ENCODE measurements at places on chromosomes 5 and 9.

DNA sequence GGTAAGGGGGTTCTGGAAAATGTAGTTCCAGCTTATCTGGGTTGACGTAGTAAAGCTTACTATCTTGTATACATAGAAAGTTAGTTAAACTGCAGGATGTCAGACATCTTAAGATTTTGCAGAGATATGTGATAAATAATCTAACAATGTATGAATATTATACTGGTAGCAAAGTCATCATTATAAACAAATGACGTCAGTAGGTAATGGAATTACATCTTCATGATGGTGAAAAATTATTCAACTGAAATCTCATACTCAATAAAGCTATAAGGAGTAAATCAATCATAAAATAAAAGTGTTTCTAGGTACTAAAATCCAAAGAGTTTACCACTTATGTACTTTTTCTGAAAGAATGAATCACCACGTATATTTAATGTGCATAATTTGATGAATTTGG lies 217.3 kb upstream of the CDH10 start:
- DNase-seq: no peak

DNA sequence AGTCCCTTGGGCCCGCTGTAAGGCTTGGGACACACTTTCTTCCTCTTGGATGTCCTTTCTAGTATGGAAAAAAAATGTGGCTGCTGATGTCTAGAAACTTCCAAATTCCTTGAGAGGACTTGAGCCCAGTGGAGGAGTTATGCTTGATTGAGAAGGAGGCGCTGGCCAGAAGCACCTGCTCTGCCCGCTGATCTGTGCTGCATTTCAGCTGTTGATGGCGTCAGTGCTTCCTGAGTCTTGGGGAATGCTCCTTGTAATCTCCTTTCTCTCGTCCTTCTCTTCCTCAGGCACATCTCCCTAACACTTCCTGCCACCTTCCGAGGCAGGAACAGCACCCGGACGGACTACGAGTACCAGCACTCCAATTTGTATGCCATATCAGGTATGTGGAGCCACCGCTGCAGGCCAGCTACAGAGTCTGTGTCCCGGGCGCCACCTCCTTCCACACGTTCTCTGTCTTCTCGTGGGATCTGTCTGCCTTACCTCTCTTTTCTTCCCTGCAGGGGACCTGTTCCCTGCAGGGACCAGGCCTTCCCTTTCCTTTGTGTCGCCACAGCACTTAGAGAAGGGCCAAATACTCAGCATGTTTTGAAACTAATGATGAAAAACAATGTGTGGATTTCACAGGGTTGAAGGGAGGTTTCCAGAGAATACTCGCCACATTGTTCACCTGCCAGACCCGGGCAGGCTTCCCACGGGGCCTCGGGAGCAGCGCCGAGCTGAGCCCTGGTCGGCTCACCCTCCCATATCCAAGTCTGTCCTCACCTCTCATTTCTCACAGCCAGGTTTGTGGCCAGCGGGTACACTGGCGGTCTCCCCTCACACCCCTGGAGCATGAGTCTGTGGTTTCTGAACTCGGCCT lies 95.2 kb downstream of the MVB12B start:
- DNase-seq: no peak

DNA sequence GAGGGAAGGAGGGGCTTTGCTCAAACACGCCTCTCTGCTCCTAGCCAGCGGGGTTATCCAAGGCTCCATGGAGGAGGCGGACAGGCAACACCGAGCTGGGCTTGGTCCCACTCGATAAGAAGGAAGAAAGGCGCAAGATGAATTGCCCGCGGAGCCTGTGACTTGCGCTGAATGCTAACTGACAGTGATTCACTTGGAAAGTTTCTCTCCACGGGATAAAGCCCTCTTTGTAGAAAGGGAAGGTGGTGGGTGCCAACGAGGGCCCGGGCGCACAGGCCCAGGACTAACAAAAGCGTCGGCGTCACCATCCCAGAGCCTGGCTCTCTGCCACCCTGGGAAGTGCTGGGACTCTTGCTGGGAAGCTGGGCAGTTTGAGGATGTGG lies 76.0 kb downstream of the VAV2 start:
- DNase-seq: no peak

GRCh38 chr5:132425009-132425937 lies 55.8 kb downstream of the SLC22A5 start:
- DNase-seq: no peak

- no peak for DNase-seq
Observed at GRCh38 chr9:83199240-83199639, 136.3 kb upstream of the RASEF start.

- no peak for DNase-seq
Observed at GRCh38 chr5:130335117-130335516, 430.9 kb downstream of the CHSY3 start.

DNA sequence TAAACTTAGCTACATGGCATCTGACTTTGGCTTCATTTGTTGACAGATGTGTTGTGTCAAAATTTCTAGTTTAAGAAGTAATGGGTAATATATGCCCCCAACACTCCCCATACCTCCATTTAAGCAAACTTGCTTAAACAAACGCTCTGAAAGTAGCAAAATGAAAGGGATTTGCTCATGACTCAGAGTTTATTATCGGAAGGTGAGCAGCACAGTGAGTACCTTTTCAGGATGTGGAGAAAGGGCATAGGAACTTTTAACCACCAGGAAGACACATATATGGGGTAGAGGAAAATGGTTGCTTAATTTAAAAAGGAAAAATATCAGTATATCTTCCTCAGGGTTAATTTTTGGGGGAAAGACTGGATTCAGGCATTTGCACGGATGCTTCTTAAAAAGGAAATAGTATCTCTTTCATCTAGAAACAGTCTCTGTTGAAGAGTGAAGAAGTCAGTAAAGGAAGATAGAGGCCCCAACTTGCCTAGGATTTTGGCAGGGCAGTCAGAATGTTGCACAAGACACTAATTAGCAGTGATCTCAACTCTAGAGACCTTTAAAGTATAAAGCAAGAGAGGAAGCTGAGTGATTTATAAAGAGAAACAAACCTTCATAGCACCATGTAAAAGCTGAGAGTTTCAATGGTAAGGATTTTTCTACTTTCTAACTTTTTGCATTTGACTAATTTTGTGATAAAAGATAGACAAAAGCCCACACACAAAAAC lies 155.1 kb downstream of the TRIO start:
- no peak for DNase-seq

DNA sequence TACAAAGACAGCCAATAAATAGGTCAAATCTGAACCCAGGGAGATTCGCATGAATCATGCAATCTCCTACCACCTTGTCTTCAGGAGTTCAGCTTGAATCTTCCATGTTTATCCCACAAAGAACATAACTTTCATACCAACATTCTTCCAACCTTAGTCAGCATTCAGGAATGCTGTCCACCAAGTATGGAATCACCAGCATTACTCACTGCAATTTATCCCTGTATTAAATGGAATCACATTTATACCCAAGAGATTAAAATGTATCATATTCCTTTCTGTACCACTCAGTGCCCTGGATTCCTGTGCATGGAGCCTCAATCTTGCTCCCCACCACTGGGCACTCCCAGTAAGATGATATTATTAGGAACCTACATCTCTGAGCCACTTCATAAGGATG lies 162.6 kb downstream of the GLIS3 start:
- no peak for DNase-seq

DNA sequence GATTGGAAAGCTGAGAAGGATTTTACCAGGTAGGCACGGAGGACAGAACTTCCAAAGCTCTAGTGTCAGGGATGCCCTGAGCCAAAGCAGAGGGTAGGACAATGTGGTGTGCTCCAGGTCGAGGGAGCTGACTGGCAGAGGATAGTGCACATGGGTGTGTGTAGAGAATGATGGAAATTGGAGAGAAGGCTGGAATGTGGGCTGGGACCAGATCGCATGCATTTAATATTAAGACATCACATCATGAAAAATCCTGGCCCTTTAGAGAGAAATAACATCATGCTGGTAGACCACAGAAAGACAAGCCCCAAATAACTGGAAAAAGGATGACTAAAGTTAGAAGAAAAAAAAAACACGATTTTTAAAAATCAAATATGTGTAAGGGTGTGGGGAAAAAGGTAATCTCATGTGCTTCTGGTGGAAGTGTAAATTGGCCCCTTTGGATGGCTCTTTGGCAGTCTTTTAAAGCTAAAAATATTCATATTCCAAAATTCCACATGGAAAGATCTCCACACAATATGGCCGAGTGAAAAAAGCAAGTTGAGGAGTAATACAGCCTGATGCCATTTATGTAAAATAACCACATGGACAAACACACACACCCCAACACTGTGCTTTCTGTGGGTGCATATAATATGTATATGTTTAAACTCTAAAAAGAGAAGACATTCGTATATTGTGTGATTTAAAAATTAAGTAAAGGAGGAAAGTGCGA lies 67.0 kb upstream of the TGFBR1 start:
- no peak for DNase-seq

- DNase-seq: no peak
Observed at GRCh38 chr9:100595391-100596199, 17.7 kb downstream of the CAVIN4 start.

DNA sequence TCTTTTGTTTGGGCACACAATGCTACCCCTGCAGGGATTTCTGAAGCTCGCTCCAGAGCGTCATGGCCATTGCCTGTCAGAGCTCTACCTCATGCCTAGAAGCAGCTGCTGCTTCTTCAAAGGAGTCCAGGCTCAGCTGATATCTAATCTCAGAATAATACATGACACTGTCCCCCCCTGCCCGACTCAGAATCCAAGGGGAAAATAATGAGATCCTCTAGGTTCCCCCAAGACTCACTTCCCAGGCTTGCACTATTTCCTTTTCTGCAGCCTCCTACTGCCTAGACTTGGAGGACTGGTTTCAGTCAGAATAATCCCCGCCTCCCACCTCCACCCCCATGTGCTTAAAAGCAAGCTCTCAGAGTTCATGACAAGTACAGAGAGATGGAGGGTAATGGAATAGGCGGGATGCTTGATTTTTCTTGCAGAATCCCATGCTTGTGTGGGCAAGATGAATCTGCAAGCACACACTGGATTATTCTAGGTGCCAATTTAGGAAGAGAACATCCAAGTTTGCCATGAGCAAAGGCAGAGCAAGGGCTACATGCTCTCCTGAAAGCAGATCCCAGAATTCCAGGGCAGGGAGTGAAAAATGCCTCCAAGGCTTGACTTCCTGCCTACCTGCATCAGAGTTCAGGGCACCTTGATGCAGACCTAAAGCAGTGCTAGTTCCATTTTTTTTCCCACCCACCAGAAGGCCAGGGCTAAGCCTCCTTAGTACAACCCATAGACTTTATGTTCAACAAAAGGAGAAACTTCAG lies 97.4 kb upstream of the IFNK start:
- no peak for DNase-seq

- no peak for DNase-seq
Observed at GRCh38 chr9:16651446-16651964, 219.0 kb downstream of the BNC2 start.

- no peak for DNase-seq
Observed at GRCh38 chr5:163563112-163563511, 57.7 kb downstream of the MAT2B start.

DNA sequence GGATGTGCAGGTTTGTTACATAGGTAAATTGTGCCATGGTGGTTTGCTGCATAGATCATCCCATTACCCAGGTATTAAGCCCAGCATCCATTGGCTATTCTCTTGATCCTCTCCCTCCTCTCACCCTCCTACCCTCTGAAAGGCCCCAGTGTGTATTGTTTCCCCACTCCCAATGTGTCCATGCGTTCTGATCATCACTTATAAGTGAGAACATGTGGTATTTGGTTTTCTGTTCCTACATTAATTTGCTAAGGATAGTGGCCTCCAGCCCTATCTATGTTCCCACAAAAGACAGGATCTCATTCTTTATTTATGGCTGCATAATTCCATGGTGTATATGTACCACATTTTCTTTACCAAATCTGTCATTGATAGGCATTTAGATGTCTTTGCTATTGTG lies 243.3 kb upstream of the PDE4D start:
- no peak for DNase-seq

DNA sequence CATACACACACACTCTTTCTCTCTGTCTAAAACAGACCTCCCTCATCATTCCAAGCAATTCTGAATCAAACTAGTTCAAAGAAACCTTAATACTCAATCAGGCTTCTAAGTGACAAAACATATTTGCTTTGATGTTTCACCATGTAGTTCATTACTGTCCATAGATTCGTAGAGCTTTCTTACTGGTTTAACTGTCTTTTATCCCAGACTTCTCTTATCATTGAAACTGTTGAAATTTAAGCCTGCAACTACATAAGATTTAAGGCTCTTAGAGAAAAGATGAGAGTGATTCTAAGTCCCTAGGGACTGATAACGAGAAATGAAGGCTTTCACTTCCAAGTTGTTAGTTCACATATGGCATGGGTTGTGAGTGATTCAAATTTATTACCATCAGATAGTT lies 11.0 kb upstream of the PLAC8L1 start:
- DNase-seq: no peak
